ENCODE measurements at places on chromosomes 3 and 15. TPM values are rescaled to one million over a fixed set of nuclear protein-coding genes. Genes with fewer than 3 reads are reported as not detected.

DNA sequence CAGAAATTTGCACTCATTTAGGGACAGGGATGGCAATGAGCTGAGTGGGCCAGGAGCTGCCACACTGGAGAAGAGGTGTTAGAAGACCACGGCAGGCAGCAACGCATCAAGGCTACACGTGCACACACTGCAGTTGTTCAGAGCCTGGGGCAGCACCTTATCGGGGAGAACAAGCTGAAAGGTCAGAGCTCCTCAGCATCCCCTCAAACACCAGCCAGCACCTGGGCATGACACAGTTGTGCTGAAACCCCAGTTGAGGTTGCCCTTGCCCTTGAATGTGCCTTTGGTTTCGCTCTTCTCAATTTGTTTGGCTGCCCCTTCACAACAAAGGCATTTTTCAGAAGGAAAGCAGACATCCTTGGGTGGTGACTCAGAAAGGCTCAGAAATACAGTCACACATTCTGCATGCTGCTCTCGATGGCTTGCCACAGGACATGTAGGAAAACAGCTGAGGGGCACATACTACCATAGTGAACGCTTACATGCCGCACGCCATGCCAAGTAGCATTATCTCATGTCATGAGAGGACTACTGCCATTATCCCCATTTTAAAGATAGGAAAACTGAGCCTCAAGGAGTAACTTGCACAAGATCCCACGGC lies 57.6 kb downstream of the ST8SIA2 start:
- no peaks in the 10 kb centered on the region for H3K36me3 ChIP-seq
- no peak overlapping the region for H3K4me3 ChIP-seq
- no peaks in the 10 kb centered on the region for H3K27me3 ChIP-seq
- no peaks in the 10 kb centered on the region for H3K4me1 ChIP-seq
- H3K27ac ChIP-seq = no peak overlapping the region
- DNase-seq = no peak

Gene GPR15
- not detected for total RNA-seq

DNA sequence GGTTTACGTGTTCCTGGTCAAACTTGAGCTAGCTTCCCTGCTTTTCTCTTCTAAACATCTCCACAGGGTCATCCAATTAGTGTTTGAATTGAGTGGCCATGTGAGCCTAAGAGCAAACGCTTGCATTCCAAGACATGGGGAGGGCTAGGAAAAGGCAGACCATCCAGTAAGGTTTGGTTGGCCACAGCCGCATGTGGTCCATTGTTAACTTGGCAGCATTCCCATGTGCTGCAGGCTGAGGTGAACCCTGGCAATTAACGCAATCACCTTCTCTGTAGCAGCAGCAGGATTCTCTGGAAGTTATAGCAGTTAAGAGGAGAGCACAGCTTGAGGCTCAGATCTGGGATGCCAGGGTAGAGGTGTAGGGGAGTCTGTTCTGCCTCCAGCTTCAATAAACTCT lies 502.2 kb upstream of the LMCD1 start:
- no peak for DNase-seq
- no peak overlapping the region for H3K4me3 ChIP-seq
- H3K27me3 ChIP-seq = no peaks in the 10 kb centered on the region
- no peak overlapping the region for H3K27ac ChIP-seq

Gene CYP11A1
- total RNA-seq = 0.13 TPM

Gene PAQR5
- total RNA-seq = 51.3 TPM

Gene LSG1
- total RNA-seq = 33.3 TPM

Measured in kidney (tissue), 22 donors.